ENCODE measurements at places on chromosomes 3 and 15. TPM values are rescaled to one million over a fixed set of nuclear protein-coding genes. Genes with fewer than 3 reads are reported as not detected.

The CCR1 gene
- total RNA-seq = not detected

The GPR156 gene
- 2.0 TPM for total RNA-seq

The TUSC7 gene
- not detected for total RNA-seq

The CORO2B gene
- 32.9 TPM for total RNA-seq

The ASB14 gene
- total RNA-seq = not detected

The EAF1 gene
- 22.1 TPM for total RNA-seq

The LRRN1 gene
- total RNA-seq = 0.30 TPM
